ENCODE measurements at places on chromosomes 2 and 18.

DNA sequence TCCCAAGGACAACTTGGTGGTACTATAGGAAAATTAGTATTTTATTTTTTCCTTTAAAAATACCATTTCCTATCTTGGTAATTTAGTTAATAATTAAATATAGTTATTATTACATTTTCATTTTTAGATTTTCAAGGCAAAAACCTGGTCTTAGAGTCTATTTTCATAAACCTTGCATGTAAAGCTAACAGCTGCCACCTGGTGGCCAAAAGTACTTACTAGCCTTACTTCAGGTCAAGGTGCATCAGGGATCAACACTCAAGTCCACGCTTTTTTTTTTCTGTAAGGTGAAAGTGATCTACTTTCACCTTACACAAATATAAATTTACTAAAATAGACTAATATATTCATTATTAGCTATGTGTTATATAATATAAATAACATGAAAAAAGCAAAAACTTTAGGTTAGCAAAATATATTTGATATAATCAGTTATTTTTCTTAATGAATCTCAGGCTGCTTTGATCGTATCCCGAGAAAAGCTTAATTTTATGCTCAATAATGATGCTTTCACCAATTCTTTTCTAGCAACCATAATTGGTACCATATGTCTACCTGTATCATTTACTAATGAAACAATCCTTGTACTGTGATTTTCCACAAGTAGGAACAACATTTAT, 62.5 kb downstream of the RELCH start:
- DNase-seq = peak; percentile 57

- no peak for DNase-seq
Observed at GRCh38 chr2:102065675-102066252, 74.0 kb downstream of the IL1R2 start.

DNA sequence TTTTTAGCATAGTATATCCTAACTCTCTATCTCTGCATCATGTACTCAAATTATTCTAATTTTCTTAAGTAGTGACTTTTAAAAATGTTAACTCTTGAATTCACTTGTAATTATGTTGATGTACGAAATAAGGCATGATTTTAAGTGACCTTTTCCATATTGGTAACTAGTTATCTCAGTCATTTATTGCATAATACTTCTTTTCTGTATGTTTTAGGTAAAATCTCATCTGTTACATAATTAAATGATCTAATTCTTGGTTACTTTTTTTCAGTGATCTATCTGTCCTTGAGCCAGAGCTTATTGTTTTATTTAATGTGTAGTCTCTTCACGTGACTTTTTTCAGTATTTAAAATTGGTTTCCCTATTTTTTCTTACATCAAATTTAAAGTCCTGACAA, 4.8 kb upstream of the UBE2E3 start:
- no peak for DNase-seq

DNA sequence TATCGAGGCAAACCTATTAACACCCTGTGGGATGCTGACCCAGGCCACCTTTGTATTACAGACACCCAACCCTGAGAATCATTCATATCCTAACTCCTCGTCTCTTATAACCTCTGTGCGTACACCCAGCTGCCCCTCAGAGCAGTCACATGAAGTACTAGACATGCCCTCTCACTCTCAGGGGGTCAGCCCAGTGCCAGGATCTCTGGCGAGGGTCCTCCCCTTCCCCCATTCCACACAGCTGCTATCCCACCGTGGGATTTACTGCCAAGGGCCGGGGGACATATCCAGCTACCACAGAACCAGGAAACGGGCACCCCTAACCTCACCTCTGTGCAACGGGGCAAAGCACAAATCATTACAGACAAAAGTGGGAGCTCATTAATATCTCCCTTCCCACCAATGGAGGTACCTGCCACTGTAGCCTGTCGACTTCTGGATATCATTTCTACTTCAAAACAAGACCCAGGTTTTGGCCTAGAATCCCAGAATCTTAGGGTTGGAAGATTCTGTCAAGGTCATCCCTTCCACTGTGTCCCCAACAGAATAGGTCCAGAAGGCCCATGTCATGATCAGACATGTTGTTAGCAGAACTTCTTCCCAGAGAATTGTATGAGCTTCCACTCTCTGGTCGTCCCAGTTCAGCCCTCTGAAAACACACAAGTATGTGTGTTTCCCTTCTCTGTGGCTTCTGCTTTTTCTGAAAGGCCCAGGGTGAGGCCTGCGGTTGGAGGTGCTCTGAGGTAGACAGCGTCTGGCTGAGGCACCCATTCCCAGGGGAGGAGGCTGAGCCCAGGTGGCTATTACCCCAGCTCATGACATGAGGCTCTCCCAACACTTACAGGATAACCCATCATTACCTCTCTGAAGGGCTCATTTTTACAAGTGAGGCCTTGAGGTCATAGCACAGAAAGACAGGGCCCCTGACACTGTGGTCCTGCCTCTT, 1.7 kb downstream of the TMBIM1 start:
- no peak for DNase-seq

- no peak for DNase-seq
Observed at GRCh38 chr2:146461068-146461467, 1383.8 kb upstream of the ACVR2A start.

DNA sequence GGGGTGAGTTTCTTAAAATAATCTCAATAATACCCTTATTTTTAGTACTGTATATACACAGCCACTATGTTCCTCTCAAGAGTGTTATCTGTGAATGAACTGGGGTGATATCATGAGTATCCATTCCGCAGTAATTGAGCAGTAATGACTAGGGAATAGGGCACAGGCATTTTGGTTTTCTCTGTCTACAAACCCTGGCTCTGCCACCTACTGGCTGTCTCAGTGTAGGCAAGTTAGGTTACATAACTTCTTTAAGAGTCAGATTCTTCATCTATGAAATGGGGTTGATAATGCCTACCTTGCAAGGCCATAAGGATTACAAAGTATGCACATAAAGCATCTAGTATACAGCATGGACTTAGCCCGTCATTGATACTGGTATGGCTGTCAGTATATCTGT, 555.8 kb downstream of the NRXN1 start:
- DNase-seq = no peak

- no peak for DNase-seq
Observed at GRCh38 chr2:37993143-37993542, 68.1 kb downstream of the RMDN2 start.

DNA sequence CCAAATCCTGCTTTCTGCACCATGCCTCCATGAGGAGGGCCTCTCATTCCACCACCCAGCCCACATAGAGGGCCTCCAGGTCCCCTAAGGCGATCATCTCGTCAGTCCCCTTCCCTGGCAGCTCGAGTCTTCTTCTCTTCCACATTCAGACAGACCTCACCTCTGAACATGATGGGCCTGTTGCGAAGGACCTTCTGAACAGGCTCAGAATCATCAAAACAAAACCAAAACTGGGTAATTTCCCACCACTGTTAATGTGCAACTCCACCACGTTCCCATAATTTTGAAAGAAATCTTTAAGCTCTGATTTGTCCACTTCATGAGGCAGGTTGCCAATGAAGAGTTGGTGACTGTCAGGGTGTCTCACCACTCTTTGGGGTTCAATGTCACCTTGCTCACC, 20.4 kb downstream of the ZRANB3 start:
- no peak for DNase-seq

DNA sequence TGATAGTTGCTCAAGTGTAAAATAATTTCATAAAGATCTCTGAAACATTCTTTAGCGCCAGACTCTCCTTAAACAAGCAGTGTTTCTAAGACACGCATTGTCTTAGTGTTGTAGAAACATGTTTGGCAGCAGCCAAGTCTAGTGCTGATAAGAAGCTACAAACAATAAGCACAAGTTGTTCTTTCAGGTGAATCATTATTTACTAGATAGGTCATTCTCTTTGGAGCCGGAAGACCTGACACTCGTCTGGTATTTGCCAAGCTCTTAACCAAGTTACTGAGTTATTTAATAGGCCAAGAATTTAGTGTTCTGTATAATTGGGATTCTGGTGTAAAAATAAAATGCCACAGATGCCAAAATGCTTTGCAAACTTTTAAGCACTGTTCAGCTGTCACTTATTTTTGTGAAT, 852.1 kb downstream of the CPS1 start:
- no peak for DNase-seq

DNA sequence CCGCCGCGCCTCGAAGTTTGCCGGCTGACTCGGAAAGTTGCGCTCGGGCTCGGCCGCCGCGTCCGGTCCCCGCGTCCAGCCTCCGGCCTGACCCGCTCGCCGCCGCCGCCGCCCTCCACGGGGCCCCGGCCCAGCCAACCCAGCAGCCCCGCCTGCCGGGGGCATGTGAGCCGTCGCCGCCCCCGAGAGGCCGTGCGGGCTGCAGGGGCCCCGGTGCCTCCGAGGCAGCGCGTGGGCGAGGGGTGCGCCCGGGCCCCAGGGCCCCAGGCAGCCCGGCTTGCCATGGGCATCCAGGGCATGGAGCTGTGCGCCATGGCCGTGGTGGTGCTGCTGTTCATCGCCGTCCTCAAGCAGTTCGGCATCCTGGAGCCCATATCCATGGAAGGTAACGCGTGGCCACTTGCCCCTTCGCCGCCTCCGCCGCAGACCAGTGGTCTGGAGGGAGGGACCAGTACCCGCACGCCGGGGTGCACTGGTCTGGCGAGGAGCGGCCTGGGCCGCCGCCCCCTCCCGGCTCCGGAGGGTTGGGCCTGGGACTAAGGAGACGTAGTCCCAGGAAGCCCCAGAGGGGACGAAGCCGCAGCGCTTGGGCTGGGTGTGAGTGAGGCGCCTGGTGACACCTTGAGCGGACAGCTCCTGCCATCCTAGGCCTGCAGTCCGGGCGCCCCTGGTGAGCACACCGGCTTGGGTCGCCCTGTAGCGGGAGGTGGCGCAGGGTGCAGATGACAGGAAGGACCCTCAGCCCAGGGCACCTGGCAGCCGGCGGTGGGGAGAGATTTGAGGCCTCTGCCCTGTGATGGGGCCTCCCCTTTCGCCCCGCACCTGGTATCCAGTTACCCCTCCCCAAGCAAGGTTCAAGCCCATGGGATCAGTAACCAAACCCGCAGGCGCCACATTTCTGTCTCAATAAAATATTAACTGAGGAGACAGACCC, 49.9 kb downstream of the KCNIP3 start:
- no peak for DNase-seq

DNA sequence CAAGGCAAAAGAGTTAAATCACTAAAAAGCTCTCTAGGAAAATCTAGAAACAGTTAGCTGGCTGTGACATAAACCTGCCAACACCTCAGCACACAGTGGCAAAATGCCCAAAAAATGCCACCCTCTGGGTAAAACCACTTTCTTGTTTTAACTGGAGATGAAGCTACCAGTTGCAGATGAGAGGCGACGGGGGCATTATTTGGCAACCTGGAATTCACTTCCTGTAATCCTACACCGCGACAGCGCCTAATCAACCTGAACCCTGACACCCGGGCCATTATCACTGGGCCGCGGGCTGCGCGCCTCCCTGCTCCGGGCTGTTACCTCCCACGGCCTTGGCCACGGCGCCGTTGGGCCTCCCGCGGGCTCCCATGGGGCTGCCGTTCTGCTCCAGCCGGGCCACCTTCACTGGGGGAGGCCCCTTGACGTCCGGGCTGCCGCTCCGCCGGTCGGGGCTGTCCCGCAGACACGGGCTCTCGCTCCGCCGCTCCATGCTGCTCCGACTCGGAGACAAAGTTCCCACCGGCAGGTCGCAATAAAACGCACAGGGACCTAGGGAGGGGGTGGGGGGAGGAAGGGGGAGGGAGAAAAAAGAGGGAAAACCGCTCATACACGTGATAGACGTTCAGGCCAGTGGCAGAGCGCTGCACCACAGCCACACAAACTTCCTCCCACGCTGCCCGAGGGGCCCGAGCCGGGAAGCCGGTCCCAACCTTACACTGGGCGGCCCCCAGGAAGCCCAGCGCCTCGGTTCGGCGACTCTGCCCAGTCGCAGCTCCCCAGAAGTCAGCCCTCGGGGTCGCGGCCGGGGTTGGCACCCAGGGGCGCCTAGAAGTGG, 2.0 kb downstream of the SATB2 start:
- peak; percentile 43 for DNase-seq

- DNase-seq = no peak
Observed at GRCh38 chr2:82795446-82795845, 1663.6 kb downstream of the SUCLG1 start.

- no peak for DNase-seq
Observed at GRCh38 chr2:174613531-174613930, 15.9 kb upstream of the WIPF1 start.

- no peak for DNase-seq
Observed at GRCh38 chr2:46339676-46340459, 42.7 kb downstream of the EPAS1 start.

DNA sequence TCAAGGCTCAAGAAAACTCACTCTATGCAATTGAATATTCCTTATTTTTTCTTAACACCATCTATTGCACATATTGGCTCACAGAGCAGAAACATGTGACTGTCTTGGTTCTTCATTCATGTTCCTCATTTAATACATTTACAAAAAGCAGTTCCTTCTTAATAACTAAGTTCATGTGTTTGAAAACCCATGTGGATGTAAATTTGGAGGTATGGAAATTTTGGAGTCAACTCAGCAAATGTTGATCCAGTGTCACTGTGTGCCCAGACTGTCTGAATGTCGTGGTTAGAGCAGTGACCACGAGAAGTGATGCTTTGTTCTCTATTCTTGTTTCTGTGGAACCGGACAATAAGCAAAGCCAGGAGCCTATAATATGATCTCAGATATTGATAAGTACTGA, 299.1 kb downstream of the SETBP1 start:
- no peak for DNase-seq

GRCh38 chr2:190879474-190880377, 895 bp upstream of the GLS start:
- no peak for DNase-seq

- DNase-seq = no peak
Observed at GRCh38 chr2:126381091-126381490, 274.9 kb upstream of the GYPC start.

DNA sequence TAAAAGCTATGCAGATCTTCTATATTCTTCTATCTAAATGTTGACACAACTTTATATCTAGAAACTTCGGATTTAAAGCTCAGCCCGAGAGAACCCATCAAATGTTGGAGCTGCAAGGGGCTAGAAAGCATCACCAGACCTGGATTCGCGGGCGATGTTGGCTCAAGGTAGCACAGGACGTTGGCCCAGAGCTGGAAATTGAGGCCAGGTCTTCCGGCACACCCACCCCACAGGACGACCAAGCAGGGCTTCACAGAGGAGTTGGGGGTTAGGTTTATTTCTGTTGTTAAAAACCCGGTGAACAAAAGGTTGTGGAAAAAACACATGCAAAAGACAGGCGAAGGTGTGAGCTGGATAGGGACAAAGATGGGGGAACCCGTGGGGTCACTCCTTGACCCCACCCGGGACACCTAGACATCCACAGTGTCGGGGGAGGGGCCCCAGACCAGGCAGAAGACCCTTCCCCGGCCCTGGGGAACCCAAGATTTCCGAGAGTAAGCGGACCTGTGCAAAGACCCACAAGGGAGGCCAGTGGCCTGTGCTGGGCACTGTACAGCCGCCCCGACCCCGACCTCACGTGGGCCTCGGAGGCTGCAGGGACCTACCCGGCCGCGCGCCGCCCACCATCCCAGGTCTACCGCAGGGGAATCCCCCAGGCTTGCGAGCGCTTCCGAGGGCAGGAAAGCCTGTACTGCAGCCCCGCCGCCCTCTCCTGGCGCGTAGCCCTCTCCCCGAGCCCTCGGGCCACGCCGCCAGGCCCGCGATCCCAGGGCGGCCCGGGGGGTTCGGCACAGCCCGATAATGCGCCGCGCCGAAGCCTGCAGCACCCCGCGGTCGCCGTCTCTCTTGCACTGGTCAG, 1.8 kb upstream of the AGBL5 start:
- no peak for DNase-seq

GRCh38 chr2:221635949-221636348, 63.8 kb upstream of the EPHA4 start:
- DNase-seq = no peak

GRCh38 chr2:83894976-83895375, 564.1 kb downstream of the SUCLG1 start:
- DNase-seq = no peak
